Posterior cingulate gyrus (tissue), 11 donors: ENCODE measurements at places on chromosomes 11 and 22.

GRCh38 chr11:115097796-115098408, 406.3 kb downstream of the CADM1 start:
- no peak for DNase-seq

GRCh38 chr11:121933694-121934093, 182.3 kb downstream of the BLID start:
- no peak for DNase-seq

DNA sequence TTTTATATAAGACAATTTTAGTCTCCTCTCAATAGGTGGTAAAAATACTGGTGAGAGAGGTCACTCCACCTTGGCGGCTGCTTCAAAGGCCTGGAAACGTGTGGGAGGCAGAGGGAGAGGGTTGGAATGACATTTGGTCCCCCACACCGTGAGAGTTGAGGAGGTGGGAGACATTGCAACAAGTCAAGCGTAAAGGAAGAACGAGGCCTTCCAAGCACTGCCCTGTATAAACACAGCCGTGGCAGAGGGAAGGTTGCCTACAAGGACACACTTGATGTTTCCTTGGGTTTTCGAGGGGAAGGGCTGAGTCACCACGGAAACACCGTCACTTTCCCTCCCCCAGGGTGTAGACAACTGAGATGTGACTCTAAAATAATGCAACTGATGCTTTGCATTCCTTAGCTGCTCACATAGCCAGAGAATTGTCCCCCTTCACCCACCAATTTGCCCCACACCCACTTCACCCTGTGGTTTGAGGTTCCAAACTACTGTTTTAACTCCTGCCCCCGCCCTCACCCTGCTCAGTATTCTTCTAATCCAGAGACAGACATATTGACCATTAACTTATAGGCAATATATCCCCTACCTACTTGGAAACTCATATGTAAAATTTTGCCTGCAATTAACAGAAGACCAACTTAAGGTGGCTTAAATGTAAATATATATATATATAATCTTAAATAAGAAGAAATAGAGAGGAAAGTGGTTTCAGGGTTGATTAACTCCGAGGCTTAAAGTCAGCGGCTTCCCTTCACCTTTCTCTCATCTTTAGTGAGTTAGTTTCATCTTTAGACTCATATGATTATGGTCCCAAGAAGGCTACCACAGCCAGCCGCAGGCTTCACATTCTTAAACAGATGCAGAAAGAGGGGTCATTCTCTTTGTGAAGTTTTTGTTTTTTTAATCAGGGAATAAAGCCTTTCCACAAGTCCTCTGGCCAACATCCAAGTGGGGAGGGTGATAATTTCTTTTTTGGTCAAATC, 54.1 kb upstream of the BDNF start:
- DNase-seq = no peak

- DNase-seq = no peak
Measured at GRCh38 chr11:58494101-58494500, 13.8 kb downstream of the OR5B21 start.

DNA sequence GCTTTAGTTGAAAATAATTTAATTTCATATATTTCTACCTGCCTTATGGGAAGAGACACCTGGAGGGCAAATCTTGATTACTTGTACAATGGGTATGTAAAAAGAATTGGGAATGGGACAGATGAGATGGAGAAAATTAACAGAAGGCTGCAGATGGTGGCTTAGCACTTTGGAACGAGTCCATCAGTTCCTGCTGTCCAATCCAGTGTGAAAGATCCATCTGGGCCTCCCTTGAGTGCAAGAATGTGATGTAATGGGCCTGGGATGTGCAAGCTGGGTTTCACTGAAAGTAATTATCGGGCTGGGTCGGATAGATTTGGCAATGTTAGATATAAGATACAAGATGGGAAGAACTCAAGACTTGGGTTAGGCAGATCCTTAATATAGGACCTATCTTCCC, 42.0 kb downstream of the CECR2 start:
- no peak for DNase-seq

DNA sequence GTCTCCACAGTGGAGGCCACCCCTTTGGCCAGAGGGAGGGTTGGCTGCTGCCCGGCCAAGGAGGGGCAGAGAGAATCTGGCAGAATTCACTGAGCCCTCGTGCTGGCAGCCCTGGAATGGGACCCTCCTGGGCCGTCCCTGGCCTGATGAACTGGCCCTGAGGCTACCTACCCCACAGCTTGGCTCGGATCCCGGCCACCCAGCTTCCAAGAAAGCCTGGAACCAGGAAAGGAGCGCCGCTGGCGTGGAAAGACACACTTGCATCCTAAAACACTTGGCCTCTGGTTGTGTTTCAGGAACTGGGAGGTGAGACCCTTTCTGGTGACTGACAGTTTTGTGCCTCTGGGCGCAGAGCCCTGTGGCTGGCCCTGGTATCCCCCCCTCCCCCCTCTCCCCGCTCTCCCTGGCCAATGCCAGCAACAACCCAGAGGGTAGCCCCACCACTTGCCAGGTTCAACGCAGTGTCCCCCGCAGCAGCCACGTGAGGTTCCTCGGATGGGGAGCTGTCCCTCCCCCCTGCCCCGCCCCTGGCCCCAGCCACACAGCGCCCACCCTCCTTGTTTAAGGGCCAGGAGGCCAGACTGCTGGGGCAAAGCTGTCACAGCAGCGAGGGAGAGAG, 693 bp downstream of the NFAM1 start:
- no peak for DNase-seq

DNA sequence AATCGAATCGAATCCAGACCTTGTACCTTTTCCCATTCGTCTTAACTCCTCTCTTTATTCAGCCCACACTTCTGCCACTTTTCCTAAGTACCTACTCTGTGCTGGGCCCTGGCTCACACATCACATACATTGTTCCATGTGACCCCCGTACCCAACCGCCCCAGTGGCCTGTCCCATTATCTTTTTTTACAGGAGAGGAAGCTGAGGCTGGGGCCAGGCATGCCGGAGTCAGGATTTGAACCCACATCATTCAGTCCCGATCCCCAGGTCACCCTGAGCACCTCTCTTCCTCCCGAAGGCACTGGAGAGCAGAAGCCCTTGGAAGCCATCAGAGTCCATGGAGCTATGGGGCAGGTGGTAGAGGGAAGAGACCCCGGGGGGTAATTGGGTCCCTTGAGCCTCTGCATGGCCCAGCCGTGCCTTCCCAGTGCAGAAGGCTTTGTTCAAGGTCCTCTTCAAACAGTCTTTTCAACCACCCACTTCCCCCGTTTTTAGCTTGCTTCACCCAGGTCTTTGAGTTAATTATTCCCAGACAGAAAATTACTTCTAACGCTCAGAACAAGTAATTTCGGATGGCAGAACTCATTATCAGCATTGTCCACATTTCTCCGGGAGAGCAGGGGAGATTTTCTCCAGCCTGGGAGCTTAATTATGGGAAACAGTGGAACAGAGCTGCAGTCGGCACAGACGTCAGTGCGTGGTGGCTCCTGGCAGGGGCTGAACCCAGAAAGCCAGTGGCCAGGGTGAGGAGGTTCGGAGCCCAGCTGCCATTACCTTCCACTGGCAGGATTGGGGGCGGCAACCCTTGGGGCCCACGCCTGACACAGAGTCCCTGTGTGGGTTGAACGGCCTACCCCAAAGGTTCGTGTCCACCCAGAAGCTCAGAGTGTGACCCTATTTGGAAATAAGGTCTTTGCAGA, 82.4 kb upstream of the RTL6 start:
- DNase-seq = peak; percentile 8
